ENCODE measurements at places on chromosomes 5 and 9. TPM values are rescaled to one million over a fixed set of nuclear protein-coding genes. Genes with fewer than 3 reads are reported as not detected.
A peak's percentile ranks its signal among the peaks of the same experiment; 100 is the strongest.

- peak; percentile 7 for DNase-seq
- peaks cover 5% of the 10 kb centered on the region for H3K27me3 ChIP-seq
- H3K36me3 ChIP-seq = no peaks in the 10 kb centered on the region
- H3K27ac ChIP-seq = no peak overlapping the region
Measured at GRCh38 chr9:122498883-122499288, 11.7 kb upstream of the OR1J2 start.

- H3K4me1 ChIP-seq = no peaks in the 10 kb centered on the region
- H3K27ac ChIP-seq = no peak overlapping the region
- no peaks in the 10 kb centered on the region for H3K36me3 ChIP-seq
- DNase-seq = no peak
- no peak overlapping the region for H3K4me3 ChIP-seq
Measured at GRCh38 chr5:6808462-6808861, 95.2 kb downstream of the TENT4A start.

RXFP3 gene
- not detected for total RNA-seq

DNA sequence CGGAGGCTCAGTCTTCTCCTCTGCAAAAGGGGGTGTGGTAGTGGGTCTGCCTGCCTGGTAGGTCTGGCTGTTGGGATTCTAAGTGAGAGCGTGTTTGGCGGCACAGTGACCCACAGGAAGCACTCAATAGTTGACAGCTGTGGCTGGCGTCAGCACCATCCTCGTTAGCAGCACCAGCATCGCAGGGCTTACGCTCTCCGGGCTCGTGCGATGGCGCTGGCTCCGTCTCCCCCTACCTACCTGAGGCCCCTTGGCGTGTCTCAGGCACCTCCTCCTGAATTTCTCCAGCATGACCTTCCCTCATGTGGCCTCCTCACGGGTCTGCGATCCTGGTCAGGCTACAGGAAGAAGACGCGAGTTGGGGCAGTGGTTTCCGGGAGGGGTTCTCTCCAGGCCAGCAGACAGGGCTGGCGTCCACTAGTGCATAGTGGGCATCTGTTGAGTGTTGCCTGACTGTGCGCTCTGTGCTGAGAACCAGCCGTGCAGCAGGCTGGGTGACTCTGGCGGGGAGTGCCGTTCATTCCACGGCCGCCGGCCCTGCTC, 66.9 kb downstream of the HMCN2 start:
- peaks cover 3% of the 10 kb centered on the region for H3K27me3 ChIP-seq
- no peaks in the 10 kb centered on the region for H3K4me1 ChIP-seq
- H3K4me3 ChIP-seq = no peak overlapping the region
- no peaks in the 10 kb centered on the region for H3K36me3 ChIP-seq
- no peak for DNase-seq

DNA sequence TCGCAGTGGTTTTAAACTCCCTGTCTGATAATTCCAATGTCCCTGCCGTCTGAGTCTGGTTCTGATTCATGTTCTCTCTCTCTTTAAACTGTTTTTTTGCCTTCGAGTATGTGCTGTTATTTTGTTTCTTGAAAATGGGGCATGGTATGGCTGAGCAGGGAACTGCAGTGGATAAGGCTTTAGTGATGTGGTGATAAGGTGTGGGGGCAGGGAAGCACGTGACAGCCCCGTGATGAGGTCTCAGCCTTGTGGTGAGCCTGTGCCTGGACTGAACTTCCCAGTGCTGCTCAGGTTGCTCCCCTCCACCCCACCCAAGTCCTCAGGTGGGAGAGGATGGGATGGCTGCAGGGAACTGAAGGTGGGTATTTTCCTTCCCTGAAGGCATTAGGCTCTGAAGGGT, 5.5 kb upstream of the ZNF354B start:
- no peak overlapping the region for H3K27ac ChIP-seq
- no peaks in the 10 kb centered on the region for H3K27me3 ChIP-seq
- H3K4me1 ChIP-seq = peaks cover 3% of the 10 kb centered on the region
- DNase-seq = no peak

- H3K36me3 ChIP-seq = no peaks in the 10 kb centered on the region
- H3K4me3 ChIP-seq = no peak overlapping the region
- DNase-seq = no peak
- peaks cover 76% of the 10 kb centered on the region for H3K4me1 ChIP-seq
- H3K27me3 ChIP-seq = no peaks in the 10 kb centered on the region
- no peak overlapping the region for H3K27ac ChIP-seq
Measured at GRCh38 chr5:56054666-56055065, 59.9 kb upstream of the IL6ST start.

- no peaks in the 10 kb centered on the region for H3K36me3 ChIP-seq
- no peak for DNase-seq
- peaks cover 12% of the 10 kb centered on the region for H3K4me1 ChIP-seq
- no peak overlapping the region for H3K4me3 ChIP-seq
- no peaks in the 10 kb centered on the region for H3K27me3 ChIP-seq
- peak overlapping the region; percentile 30 for H3K27ac ChIP-seq
Measured at GRCh38 chr5:177117441-177118045, 16.0 kb upstream of the NSD1 start.

DNA sequence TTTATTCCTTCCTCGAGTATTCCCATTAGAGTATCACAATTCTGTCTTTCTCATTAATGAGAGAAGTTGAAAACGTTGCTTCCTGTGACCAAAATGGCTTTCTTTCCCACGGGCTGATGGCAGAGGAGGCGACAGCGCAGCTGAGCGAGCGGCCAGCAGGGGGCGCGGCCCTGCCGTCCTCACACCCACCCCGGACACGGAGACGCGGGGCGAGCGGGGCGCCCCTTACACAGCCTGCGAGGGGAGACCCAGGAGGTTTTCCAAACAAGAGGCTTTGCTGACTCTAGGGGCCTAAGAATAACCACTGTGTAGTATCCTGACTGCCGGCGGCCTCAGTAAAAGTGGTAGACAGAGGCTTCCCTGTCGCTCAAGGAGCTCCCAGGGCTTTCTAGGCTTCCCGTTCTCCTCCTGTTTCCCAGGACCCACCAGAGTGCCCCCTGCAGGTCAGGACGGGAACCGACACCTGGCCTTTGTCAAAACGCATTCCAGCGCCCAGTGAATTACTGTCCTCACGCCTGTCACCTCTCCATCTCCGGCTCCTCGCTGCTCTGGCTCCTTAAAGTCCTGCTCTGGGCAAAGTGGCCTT, 27.3 kb upstream of the FGF1 start:
- no peaks in the 10 kb centered on the region for H3K36me3 ChIP-seq
- peak overlapping the region; percentile 48 for H3K4me3 ChIP-seq
- peak; percentile 76 for DNase-seq

SLC26A2 gene
- total RNA-seq = 10.2 TPM
